ENCODE measurements at places on chromosomes 1 and 21. TPM values are rescaled to one million over a fixed set of nuclear protein-coding genes. Genes with fewer than 3 reads are reported as not detected.

Gene LRRN2
- 16.6 TPM for total RNA-seq

Gene AXDND1
- 0.24 TPM for total RNA-seq

Gene RGSL1
- total RNA-seq, result not detected

Gene LIPI
- total RNA-seq, result not detected

Gene FMO5
- 0.34 TPM for total RNA-seq

Gene MAP1LC3C
- total RNA-seq, result 0.25 TPM

Gene BGLAP
- total RNA-seq, result 0.46 TPM

Gene KMO
- total RNA-seq, result 1.0 TPM

Gene TMEM52
- total RNA-seq, result 0.65 TPM

Gene AKR7A3
- not detected for total RNA-seq

Gene SYCP1
- total RNA-seq, result not detected

Gene PLA2G2C
- not detected for total RNA-seq

Gene KIF21B
- total RNA-seq, result 3.4 TPM

Gene TACSTD2
- total RNA-seq, result not detected

Gene MX2
- 0.08 TPM for total RNA-seq

Gene SLC35A3
- total RNA-seq, result 11.1 TPM

Gene TSHB
- total RNA-seq, result not detected

Gene VWA5B1
- not detected for total RNA-seq

Gene LRRIQ3
- total RNA-seq, result 0.82 TPM

Gene CFAP141
- not detected for total RNA-seq

Gene CD5L
- not detected for total RNA-seq

Gene CR1L
- total RNA-seq, result not detected

Gene HUNK
- total RNA-seq, result 1.3 TPM

Gene OLIG2
- total RNA-seq, result not detected

Gene AMPD2
- total RNA-seq, result 31.7 TPM

Gene SNX7
- 23.7 TPM for total RNA-seq

Gene CXADR
- total RNA-seq, result 8.2 TPM

Gene NPPA
- total RNA-seq, result not detected

Gene LRRC3
- total RNA-seq, result 1.3 TPM
